ENCODE measurements at places on chromosomes 4 and X.

- DNase-seq = no peak
Measured at GRCh38 chr4:149933120-149933519, 117.5 kb upstream of the IQCM start.

DNA sequence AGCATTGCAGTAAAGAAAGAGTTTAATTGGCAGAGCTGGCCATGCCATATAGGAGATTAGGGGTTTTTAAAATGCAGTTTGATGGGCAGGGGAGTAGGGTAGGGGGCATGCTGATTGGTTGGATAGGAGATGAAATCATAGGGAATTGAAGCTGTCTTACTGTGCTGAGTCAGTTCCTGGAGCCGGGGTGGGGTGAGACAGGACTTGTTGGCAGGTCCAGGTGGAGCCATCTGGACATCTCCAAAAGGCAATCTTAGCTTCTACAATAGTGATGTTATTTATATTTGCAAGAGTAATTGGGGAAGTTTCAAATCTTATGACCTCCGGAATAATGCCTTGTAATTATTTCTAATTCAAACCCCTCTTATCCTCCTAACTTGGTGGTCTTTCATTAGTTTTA lies 32.4 kb upstream of the PGM2 start:
- no peak for DNase-seq

DNA sequence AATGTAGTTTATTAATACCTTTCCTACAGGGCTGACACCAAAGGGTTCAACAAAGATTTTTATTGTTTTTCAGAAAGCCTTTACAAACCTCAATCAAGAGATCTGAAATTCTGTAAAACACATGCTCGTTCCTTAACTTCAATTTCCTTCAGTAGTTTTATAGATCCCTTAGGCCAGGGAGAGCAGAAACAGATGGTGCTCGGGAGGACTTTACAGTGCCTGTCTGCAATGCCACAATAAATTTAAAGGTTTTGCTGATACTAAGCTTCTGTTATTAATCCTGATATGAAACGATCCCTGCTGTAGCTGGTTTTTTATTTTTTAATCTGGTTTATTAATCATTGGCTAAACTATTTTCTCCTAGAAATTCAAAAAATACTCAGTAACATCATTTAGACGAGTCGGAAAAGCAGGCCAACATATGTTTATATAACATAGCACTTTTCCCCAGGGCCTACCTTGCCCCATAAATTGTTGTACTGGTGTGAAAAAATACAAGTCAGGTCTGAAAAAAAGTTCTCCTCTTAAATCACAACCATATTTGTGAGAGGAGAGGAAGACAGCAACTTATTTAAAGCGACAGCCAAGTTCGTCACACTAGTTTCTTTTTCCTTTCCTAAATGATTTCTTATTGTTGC lies 39.8 kb downstream of the SHISA3 start:
- peak; percentile 42 for DNase-seq

- no peak for DNase-seq
Measured at GRCh38 chrX:3143043-3143799, 102.0 kb downstream of the ARSF start.

GRCh38 chr4:77235289-77235854 lies 78.4 kb downstream of the CCNG2 start:
- DNase-seq = no peak

DNA sequence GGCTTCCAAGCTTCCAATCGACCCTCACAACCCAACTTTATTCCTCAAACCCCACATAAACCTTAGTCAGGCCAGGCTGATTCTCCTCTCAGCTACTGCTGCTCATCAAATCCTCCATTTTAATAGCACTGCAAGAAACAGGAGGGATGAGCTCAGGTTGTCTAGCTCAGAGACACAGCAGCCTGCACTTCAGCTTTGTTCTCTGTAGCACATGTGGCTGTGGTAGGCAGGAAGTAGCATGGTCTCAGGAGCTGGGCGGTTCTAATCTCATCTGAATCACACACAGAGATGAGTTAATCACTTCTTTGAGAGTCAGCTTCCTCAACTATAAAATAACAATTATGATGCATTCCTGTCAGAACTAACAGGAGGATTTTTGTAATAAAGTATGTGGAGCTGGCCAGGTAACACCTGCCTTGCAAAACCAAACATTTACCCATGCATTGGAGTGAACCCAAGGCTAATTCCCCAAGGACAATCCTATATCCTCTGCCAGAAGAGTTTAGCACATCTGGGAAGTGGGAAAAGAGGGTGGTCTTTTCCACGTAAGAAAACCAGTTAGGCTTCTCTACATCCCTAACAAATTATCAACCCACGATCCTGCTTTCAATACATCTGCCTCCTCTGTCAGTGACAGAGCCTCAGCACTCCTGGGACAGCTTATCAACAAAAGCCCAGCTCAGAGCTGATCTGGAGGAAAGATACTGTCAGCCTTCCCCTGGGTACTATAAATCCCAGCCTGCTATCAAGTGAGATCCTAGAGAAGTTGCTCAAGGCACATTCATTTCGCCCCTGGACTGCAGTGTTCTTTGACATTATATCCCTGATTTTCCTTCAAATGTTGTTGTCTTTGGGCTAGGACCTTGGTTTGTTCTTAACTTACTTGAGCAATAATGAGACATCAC lies 32.8 kb downstream of the ELOVL6 start:
- peak; percentile 1 for DNase-seq

- no peak for DNase-seq
Measured at GRCh38 chrX:132491191-132491590, 2.4 kb upstream of the MBNL3 start.

GRCh38 chr4:152665691-152666395 lies 14.0 kb downstream of the TMEM154 start:
- no peak for DNase-seq

DNA sequence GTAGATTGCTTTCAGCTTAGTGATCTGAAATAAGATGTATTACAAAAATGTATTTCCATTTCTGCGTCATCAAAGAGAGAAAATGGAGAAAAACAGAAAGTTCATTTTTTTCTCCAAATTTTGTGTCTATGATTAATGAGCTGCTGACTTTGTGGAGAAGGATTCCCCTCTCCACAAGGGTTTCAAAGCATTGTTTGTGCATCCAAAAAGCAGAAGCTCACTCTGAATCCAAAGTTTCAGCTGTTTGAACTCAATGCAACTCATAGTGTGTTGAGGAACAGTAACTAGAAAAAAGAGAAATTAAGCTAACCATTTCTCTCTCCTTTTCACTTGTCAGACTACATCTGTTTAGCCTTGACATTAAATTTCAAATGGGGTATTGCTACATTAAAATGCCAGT lies 62.9 kb upstream of the SLC7A11 start:
- peak; percentile 21 for DNase-seq

GRCh38 chr4:89929425-89930159 lies 34.9 kb downstream of the MMRN1 start:
- no peak for DNase-seq

DNA sequence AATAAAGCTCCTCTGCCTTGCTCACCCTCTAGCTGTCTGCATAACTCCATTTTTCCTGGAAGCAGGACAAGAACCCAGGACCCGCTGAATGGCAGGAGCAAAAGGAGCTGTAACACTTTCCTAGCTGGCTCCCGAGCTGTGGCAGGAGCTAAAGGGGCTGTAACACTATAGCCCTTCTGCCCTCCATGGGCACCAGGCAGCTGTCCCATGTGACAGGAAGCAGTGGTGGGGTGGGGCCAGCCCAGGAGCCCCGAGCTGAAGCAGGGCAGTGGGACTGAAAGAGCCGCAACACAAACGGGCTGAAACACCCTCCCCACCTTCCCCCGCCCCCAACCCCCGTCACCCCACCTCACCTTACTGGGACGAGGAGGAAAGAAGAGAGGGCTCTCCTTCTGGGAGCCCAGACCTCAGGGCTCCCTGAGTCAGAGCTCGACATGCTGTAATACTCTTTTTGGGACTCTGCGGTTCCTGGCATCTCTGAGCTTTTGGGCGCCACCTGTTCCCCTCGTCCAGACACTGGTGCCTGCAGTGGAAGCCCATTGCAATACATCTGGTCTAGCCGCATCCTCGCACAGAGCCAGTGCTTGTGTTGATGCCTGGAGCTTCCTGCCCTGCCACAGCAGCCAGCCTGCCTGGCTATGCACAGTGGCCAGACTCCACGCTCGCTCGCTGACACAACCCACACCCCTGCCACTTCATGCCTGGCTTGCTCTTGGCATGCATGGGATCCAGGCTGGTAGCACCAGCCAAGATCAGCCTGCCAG lies 39.4 kb downstream of the PPM1K start:
- DNase-seq = peak; percentile 30

- no peak for DNase-seq
Measured at GRCh38 chrX:19512961-19513360, 2.3 kb downstream of the MAP3K15 start.

DNA sequence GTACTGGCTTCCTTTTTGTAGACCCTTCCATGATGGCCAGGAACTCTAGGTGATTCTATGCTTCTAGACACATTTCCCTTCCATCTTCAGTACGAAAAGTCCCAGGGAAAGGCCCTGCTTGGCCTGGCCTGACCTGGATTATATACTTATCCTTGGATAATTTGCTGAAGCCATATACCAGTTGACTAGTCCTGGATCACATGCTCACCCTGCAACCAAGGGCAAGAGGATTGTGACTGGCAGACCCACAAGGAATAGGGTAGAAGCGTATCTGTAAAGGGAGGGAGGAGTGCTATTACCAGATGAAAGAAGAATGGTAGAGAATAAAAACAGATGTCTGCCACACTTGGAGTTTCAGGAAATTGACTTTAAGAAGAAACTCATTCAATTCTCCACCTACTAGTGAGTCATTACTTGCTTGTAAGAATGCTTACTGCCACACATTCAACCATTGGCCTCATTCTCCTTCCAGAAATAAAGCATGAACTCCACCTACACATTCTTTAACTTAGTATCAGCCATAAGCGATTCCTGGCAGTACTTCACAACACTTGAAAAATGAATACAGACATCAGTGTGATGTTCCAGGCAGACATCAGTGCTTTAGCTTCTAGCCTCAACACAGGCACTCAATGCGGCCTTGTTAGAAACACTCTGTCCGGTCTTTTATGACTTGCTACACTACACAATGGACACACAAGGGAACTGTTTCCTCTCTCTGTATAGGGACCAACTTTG lies 141.8 kb downstream of the CBR4 start:
- DNase-seq = peak; percentile 78

DNA sequence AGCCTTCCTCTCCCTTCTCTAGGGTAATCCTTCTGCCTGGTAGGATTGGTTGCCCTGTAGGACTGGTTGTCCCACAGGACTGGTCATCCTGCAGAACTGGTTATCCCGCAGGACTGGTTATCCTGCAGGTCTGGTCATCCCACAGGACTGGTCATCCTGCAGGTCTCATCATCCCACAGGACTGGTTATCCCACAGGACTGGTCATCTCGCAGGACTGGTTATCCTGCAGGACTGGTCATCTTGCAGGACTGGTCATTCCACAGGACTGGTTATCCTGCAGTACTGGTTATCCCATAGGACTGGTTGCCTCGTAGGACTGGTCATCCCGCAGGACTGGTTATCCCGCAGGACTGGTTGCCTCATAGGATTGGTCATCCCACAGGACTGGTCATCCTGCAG lies 48.1 kb upstream of the STOX2 start:
- DNase-seq = no peak

DNA sequence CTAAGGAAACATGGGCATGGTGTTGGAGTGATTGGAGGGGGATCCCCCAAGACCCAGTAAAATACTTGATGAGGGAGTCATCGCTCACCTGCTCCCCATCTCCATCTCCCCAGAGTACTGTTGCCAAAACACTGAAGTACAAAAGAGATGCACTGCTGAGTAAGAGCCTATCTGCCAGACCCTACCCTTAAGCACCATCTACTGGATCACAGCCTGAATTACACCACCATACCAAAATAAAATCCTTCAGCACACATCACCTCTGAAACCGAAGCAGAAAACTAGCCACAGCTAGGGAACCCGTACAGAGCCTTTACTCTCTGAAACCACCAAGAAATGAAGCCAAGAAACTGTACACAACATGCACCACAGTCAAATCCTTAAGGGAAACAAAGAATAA lies 466.3 kb upstream of the ACTRT1 start:
- peak; percentile 0 for DNase-seq

DNA sequence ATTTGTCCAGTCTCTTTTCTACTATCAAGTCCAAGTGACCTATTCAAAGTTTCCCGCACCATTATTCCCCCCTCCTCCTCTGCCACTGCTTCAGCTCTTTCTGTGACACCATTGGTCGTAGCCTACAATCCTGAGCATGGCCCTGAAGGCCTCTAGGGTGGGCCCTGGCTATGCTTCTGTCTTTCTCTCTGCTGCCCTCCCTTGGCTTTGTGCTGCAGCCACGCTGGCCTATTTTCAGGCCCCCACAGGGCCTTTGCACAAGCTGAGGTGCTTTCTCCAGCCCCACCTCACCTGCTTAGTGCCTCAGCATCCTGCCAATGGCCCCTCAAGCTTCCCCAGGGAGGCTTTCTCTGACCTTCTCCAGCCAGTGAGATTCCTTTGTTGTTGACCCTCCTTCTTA lies 156.5 kb downstream of the NHS start:
- DNase-seq = no peak

DNA sequence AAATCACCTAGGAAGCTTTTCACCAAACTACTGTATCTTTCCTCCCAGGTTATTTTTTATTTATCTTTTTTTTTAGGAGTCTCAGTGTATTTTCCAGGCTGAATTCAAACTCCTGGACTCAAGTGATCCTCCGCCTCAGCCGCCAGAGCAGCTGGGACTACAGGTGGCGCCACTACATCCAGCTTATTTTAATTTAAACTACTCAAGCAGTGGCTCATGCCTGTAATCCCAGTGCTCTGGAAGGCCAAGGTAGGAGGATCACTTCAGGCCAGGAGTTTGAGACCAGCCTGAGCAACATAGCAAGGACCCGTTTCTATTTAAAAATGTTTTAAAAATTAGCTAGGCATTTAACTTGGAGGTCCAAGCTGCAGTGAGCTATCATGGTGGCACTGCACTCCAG lies 37.8 kb downstream of the LEF1 start:
- no peak for DNase-seq

DNA sequence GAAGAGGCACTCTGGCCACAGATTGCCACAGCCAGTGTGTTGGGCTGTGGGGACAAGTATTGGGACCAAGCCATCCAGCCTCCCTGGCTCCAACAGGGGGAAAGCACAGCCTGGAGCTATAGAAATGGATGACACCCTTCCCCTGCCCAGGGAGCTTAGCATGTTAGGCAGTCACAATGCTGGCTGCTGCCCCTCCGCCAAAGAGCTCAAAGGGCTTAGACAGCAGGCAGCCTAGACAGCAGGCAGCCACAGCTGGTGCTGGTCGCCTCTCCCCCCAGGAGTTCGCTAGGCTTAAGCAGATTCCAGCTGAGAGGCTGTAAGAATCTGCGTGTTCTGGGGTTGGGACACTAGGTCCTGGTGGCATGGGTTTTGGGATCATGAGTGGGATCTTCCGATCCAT lies 94.5 kb upstream of the MXRA5 start:
- no peak for DNase-seq

DNA sequence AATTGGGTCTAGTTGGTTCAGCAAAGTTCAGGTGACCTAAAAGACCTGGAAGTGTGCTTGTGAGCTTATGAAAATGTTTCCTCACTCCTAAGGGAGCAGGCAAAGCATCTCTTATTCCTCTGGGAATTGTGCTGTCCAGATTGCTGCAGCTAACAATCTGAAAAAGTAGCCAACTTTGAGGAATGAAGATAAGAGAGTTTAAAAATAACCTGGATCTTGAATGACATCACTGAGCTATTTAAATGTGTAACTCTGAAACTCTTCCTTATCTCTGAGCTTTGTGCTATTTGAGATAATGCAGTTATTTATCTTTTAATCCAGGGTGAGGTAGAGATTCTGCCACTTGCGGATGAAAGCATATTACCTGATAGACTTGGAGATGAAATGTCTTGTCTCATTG lies 384.8 kb downstream of the PPP4R3C start:
- no peak for DNase-seq

GRCh38 chr4:113122066-113122465 lies 72.6 kb downstream of the ANK2 start:
- no peak for DNase-seq
